ENCODE measurements at places on chromosomes 5 and 9. TPM values are rescaled to one million over a fixed set of nuclear protein-coding genes. Genes with fewer than 3 reads are reported as not detected.

Gene HAPLN1
- polyA plus RNA-seq: 3.9 TPM

Gene SURF2
- 21.6 TPM for polyA plus RNA-seq

Gene CENPH
- 22.5 TPM for polyA plus RNA-seq

Gene SLC36A2
- polyA plus RNA-seq: 12.7 TPM

Gene PCDHB16
- polyA plus RNA-seq: 4.4 TPM

Gene ELOVL7
- polyA plus RNA-seq: 20.8 TPM

Gene IFNB1
- not detected for polyA plus RNA-seq

Gene BBLN
- polyA plus RNA-seq: 35.1 TPM

Gene PCDHB5
- polyA plus RNA-seq: 8.9 TPM

Gene TMEM252
- 10.1 TPM for polyA plus RNA-seq

Gene SPDL1
- polyA plus RNA-seq: 37.1 TPM

Gene PCA3
- 1.5 TPM for polyA plus RNA-seq

GRCh38 chr9:120402741-120403542 lies 177.0 kb downstream of the CDK5RAP2 start:
- no peak for DNase-seq

DNA sequence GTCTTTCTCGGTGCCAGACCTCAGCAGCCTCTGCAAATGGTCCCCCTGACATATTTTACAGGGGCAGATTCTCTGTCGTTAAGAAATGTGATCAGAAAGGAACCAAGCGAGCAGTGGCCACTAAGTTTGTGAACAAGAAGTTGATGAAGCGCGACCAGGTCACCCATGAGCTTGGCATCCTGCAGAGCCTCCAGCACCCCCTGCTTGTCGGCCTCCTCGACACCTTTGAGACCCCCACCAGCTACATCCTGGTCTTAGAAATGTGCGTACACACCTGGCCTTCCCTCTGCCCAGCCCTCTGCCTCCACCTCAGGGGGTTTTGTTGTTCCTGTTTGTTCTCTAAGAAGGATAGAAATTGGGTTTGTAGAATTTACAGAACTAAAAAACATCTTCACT lies 77.3 kb upstream of the OTULINL start:
- no peak for DNase-seq

DNA sequence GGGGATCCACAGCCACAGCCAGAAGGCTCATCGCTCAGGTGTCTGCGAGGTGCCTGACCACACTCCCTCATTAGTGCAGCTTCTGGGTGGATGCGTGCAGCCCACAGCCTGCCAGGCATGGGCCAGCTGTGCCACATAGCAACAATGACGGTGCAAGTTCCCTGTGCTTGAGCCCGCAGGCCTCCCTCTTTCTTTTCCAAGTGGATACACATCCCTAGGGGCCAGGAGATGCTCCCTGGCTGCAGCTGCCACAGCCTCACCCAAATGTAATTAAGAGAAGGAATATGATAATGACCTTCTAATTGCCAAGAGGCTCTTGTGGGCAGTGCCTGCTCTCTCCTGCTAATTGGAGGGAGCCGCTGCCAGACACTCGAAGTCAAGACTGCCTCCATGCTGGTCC lies 116.0 kb upstream of the PPP1R26 start:
- DNase-seq: no peak

GRCh38 chr5:169442913-169443784 lies 140.4 kb upstream of the SPDL1 start:
- no peak for DNase-seq

GRCh38 chr9:16680975-16681651 lies 189.4 kb downstream of the BNC2 start:
- no peak for DNase-seq

GRCh38 chr9:87379300-87379699 lies 118.4 kb upstream of the DAPK1 start:
- DNase-seq: no peak

DNA sequence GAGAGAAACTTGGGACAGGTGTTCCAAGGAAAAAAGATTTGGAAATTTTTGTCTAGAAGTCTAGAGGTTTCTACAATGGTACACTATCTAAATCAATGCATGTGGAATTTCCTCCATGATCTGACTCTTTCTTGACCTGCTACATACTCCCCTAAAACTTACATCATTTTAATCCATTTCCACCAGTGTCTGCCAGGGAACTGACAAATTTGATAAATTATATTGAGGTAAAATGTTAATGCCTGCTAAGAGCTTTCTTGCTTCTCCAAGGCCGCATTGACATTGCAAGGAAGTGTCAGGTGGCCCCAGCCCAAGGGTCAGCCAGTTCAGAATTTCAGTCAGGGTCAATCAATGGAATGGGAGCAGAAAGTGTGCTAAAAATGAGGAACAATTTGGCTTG lies 163.4 kb upstream of the FBXL17 start:
- no peak for DNase-seq

- DNase-seq: no peak
Measured at GRCh38 chr5:22910523-22910922, 57.4 kb upstream of the CDH12 start.

GRCh38 chr9:95979446-95979845 lies 104.0 kb downstream of the ERCC6L2 start:
- DNase-seq: no peak

- no peak for DNase-seq
Measured at GRCh38 chr5:119363271-119363670, 7.5 kb downstream of the TNFAIP8 start.

- DNase-seq: no peak
Measured at GRCh38 chr5:142842994-142843905, 73.1 kb downstream of the ARHGAP26 start.

GRCh38 chr9:16352791-16353401 lies 517.6 kb downstream of the BNC2 start:
- DNase-seq: no peak

GRCh38 chr5:120368923-120369715 lies 95.0 kb upstream of the PRR16 start:
- DNase-seq: no peak

- DNase-seq: no peak
Measured at GRCh38 chr5:170273968-170274710, 23.4 kb downstream of the LCP2 start.

GRCh38 chr9:132268725-132269352 lies 85.9 kb downstream of the SETX start:
- peak; percentile 19 for DNase-seq

- DNase-seq: no peak
Measured at GRCh38 chr9:117435630-117436261, 20.9 kb upstream of the ASTN2 start.

GRCh38 chr5:59035681-59036080 lies 452.8 kb downstream of the RAB3C start:
- DNase-seq: no peak

DNA sequence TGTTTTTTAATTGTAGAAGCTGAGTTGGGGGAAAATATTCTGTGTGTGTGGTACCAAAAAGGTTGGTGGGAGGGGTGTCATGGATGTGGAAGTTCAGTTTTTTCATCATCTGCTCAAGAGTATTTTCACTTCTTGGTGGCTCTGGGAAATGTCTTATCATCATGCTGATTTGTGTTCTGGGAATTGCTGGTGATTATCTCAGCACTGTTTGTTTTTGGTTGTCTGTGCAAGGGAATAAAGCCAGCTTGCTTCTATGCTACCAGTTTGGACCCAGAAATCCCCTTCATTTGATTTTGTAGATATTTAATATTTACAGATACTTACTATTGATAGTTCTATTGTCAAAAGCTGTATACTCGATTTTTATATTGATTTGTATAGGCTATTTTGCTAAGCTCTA lies 2289.7 kb downstream of the MAT2B start:
- DNase-seq: no peak

All from left renal cortex interstitium (tissue), 4 donors.